ENCODE measurements at places on chromosomes 3 and 15.

GRCh38 chr3:81967393-81967792 lies 205.9 kb upstream of the GBE1 start:
- DNase-seq: no peak

DNA sequence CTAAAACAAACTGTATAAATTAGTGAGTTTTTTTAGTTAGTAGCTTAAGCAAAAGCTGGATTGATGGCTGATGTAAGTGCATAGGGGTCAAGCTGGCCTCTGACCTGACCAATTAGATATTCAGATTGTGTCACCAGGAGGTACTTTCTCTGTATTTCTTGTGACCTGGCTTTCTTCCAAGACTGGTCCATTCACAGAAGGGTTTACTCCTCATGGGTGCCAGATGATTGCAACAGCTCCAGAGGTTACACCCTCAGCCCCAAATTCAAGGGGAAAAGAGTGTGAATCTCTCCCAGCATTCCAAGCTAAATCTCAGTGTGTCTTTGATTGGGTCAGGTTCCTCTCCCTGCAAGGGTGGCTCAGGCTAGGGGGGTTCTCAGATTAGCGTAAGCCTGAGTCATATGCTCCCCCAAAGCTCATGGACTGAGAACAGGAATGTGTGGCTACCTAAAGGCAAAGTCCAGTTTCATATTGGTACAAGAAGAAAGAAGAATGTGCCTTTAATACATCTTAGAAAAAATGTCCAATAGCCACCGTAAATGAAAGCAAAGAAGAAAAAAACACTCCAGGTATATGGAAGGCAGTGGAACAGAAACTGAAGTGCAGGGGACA lies 16.5 kb downstream of the PML start:
- DNase-seq: no peak

DNA sequence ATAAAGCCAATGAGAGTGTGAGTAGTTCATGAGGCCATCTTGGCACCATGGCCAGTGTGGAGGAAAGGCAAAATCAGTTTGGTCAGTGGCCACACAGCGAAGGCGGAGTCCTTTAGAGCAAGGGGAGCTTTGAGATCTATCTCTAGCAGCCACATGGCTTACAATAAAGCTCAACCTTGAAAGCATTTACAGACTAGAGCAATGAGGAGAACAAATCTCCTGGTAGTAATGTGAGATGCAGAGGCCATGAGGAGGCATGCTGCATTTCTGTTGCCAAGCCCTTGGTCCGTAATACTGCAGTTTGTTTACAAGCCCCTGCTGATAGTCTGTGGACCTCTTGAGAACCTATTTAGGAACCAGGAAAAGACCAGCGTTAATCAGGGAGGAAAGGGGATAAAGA lies 381.5 kb upstream of the C2CD4B start:
- no peak for DNase-seq

- DNase-seq: no peak
Observed at GRCh38 chr3:168812234-168812633, 716.5 kb upstream of the GOLIM4 start.

- DNase-seq: no peak
Observed at GRCh38 chr3:13352621-13353131, 67.4 kb downstream of the NUP210 start.

- no peak for DNase-seq
Observed at GRCh38 chr3:124119056-124119716, 127.3 kb upstream of the ROPN1 start.

GRCh38 chr3:17307482-17307881 lies 422.7 kb downstream of the PLCL2 start:
- no peak for DNase-seq
